ENCODE measurements at places on chromosomes 1 and 21.

GRCh38 chr1:48735796-48736195, 40.9 kb downstream of the BEND5 start:
- no peak for DNase-seq

DNA sequence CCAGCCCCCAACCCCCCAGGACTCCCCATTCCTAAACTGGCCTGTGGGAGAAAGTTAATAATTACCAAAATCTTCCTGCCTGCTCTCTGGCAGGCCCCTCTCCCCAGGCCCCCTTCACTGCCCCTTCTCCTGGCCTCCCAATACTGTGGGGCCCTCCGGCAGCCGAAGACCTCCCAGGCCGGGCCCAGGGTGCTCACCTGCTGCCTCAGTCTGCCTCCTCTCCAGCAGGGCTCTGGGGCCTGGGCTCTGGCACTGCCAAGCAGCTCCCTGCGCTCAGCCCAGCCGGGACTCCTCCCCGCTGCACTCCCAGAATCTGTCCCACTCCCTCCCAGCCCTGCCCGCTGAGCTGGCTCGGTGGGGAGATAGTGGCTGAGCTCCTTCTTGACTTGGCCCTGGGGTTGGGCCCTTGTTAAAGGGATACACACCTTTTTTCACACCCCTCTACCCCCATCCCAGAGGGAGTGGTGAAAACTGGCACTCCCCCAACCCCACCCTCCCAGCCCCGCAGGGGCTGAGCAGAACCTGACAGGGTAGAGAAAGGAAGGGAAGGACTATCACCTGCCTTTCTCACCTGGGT, at the start of gene S100A16:
Gene S100A16, minus strand, starts transcription at position 383 of the 577 bp plus-strand sequence. CDS start 4,986 bp downstream, outside the sequence.
- peak; percentile 81 for DNase-seq

DNA sequence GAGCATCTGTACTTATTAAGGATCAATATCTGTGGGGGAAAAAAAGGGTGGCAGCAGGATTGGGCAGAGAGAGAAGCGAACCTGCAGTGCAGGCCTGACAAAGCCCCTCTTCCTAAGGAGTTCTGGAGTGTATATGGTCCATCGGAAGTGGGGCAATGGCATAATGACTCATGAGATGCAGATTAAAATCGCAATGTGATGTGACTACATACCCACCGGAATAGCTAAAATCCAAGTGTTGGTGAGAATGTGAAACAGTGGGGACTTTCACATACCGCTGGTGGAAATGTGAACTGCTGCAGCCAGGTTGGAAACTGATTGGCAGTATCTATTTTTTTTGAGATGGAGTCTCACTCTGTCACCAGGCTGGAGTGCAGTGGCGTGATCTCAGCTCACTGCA, 8.2 kb upstream of the CREG1 start:
- DNase-seq: no peak

- DNase-seq: no peak
These were observed 44.3 kb downstream of the GPATCH2 start for GRCh38 chr1:217586586-217586985.

DNA sequence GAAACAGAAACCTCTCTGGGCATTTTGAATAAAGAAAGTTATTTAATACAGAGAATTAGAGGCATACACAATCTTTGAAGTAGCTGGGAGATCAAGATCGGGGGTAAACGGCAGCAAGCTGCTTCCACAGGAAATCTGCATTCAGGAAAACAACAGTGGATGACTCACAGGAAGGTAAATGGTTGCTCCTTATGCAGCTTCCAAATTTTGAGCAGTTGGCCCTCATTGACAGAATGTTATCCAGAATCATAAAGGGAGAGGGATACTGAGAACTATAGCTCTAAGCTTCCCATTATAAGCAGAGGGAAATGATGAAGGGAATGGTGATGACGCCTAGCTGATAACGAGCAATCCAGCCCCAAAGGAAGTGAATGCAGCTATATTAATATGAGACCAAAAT, 28.6 kb downstream of the ZMYND12 start:
- no peak for DNase-seq

DNA sequence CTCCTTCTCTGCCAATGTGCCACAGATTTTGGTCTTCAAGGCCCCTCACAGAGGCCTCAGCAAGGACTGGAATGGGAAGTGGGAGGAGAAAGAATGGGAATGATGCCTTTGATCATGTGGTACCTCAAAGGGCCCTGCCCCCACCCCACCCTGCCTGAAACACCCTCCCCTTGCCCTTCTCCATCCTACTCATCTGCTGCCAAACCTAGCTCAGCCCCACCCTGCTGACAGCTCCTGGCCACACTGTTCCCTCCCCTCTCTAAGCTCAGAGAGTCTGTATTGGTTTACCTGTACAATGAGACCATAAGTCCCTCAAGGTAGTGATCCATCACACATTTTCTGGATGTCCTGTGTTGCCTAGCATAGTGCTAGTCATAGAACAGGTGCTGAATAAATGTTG, 6.7 kb upstream of the ARHGAP30 start:
- no peak for DNase-seq

GRCh38 chr1:222732216-222733159, 4.5 kb upstream of the FAM177B start:
- no peak for DNase-seq

- no peak for DNase-seq
These were observed 60.6 kb upstream of the LAMC2 start for GRCh38 chr1:183125279-183125999.

DNA sequence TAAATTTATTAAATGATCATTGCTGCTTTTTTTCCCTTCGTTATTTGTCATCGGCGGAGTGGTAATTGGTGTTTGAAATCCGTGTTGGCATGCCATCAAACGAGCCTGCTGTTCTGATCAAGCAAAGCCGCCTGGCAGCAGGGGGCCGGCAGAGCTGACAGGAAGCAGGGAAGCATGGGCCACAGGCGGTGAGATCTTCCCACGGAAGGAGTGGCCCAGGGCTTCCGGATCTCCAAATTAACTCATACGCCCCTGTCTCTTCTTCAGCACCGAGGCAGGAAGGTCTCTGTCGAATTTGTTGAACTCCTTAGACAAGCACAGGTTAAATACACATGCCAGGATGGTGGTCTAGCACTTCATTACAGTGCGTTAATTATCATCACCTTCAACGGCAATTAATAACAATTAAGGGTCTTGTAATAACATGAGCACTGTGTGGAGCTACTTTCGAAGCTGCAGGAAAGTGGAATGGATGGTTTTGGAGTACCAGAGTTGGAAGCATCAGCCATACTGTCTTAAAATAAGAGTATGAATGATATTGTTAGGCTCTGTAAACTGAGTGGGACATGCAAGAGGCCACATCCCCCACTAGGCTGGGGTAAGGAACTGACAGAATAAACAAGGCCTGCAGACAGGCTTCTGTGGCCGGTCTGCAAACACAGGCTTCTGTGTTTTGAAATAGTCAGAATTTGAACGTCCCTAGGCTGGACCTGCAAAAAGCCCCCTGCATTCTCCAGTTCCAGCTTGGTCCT, 199.4 kb upstream of the DAB1 start:
- DNase-seq: peak; percentile 75

- DNase-seq: peak; percentile 70
These were observed 31.9 kb downstream of the NEK2 start for GRCh38 chr1:211643324-211644212.

GRCh38 chr21:27534206-27534605, 567.3 kb upstream of the ADAMTS5 start:
- no peak for DNase-seq

GRCh38 chr1:6944434-6944833, 159.2 kb downstream of the CAMTA1 start:
- no peak for DNase-seq

- DNase-seq: no peak
These were observed 40.2 kb downstream of the IL12RB2 start for GRCh38 chr1:67347688-67348472.

Data from Right ventricle myocardium inferior (tissue), 1 donor.